ENCODE measurements at places on chromosomes 12 and 14.

DNA sequence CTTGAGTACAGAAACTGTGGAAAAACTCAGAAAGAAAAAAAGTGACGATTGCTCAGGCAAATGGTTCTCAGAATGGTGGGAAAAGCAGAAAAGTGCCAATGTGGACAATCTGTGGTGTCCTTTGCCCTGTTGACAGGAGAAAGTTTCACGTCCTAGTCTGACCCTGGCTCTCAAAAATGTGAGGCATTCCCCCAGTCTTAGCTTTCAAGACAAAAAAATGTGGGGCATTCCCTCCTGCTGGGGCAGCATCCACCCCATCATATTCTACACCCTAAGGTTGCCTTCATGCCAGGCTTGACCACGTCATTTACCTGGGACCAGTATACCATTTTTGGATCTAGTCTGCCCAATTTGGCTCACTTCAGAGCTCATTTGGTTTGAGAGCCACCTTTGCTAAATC lies 20.7 kb upstream of the ANAPC7 start:
- DNase-seq: no peak

GRCh38 chr12:69243099-69244084 lies 4.0 kb downstream of the CPSF6 start:
- DNase-seq: no peak

DNA sequence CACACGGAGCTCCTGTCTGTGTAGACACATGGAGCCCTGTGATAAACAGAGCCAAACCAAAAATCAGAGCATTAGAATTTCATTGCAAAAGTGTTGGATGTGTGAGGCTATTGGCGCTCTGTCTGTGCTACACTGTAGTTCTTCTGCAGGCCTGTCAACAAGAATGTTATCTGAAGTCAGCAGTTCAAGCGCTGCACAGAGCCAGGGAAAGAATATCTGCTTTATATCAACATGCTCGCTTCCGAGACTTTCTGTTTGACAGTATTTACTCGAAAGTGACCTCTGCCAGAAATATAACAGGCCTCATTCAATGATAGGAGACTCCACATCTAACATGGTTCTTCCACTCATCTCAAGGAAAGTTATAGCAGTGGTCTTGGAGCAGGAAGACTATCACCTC lies 118.3 kb downstream of the CCER1 start:
- no peak for DNase-seq

DNA sequence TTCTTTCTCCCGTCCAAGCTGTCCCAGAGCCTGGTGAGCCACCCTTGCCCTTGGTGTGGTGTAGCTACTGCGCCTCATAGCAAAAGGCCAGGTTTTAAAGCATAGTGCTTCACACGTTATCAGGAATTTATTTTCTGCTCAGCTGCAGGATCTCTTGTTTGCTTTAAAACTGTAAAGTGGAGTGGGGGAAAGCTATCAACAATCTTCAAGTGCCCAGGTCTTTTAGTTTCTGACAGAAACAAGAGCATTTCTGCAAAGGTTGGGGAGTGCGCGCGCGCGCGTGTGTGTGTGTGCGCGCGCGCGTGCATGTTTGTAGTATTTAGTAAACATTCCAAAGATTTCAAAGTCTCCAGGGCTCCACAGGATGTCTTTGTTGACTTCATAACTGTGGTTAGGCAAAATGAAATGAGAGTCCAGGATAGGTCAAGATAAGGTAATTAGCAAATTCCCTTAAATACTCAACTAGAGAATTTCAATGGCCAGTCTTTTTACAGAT lies 45.5 kb downstream of the EML1 start:
- DNase-seq: no peak

Measured in NCI-H2081 (cell line).